ENCODE measurements at places on chromosomes 11 and 22.

- no peak for DNase-seq
These were observed 180.5 kb downstream of the MIAT start for GRCh38 chr22:26837784-26838470.

DNA sequence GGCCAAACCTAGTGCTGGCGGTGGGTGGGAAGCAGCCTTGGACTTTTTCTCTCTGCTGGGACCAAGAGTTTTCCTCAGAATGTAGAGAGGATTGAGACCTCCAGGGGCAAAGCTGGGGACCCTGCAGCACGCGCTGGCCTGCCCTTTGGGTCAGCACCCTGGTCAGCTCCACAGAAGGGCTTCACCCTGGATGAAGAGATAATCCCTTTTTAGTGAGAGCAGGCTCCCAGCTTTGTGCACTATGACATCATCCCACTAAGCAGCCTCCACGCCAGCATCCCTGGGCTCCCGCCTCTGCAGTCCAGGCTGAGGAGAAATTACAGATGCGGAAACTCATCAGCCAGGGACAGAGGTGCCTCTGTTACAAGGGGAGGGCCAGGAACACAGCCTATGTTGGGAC lies 23.5 kb downstream of the DRICH1 start:
- no peak for DNase-seq

GRCh38 chr11:37203006-37203405 lies 605.0 kb upstream of the RAG2 start:
- no peak for DNase-seq

DNA sequence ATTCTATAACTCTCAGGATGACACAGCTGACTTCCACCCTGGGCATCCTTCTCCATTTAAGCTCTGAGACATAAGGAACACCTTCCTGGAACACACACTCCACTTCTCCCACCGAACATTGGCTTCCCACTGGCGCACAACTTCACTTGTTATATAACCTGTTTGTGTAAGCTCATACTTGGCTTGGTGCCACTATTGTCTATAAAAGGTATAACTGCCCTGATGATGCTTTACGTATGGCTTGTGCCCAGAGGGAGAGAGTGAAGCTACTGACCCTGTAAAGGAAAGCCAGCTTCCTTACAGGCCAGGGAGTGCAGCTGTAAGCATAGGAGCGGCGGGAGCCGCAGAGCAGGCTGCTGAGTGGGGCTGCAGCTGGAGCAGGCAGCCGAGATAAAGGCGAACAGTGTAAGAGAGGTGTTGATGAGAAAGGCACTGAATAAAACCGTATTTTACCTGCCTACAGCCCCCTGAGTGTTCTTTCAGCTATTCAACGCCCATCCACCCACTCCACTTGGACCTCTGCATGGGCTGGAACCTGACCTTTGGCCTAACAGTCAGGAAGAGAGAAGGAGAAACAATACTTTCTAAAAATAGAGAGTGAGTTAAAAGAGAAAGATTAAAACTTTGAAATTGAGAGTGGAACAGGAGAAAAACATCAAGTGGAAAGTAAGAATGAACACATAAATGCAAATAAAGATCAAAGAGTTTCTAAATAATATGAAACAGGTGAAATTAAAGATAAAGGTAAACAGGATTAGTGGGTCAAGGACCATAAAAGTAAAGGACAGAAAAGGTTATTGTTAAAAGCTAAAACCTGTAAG lies 252.1 kb upstream of the ARHGAP42 start:
- DNase-seq, result no peak

DNA sequence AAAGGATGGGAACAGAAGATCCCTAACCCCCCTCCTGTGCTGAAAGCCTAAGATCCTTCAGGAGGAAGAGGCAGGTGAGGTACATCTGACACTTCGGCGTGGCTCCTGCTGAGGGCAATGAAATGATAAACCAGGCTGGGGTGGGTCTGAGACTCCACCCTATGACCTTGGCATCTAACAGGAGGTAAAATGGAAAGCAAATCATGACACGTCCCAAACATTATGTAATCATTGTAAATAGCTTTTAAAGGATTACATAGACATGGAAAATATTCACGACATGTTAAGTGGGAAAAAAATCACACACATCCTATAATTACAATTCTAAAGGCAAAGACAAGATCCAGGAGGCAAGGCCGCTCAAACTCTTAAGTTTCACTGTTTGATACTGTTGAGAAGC lies 70.5 kb downstream of the LINC01488 start:
- no peak for DNase-seq

DNA sequence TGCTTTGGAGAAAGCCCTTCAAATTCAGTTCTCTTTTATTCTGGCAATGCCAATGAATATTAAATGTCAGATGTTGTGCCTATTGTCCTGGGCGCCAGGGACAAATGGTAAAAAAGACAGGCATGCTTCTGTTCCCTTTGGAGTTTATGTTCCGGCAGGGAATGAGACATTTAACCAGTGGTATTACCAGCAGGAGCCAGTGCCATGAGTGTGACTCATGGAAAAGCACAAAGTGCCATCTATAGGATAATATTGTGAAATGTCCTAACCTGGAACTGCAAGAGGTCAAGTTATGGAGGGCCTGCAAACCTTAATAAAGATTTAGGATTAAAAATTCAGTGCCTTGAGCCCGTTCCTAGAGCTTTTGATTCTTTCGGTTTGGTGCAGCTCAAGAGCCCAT lies 39.5 kb downstream of the REXO2 start:
- no peak for DNase-seq

DNA sequence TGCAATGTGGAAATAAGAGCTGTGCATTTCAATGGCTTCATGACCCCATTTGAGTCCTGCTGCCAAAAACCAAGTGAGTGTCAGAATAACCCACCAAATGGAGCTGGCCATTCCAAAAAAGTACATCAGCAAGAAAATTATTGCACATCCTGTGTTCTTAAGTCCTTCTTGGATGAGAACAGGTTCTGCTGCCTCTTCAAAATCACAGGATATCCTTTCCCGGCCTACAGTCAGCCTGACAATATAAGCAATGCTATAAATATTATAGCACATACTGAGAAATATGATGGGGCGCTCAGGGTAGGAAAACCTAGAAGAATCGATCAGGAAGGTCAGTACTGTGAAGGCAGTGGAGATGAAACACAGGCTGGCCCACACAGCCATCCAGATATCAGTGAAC lies 3.5 kb downstream of the FZD4 start:
- no peak for DNase-seq

- no peak for DNase-seq
These were observed 47.7 kb downstream of the SYT9 start for GRCh38 chr11:7299393-7299792.

DNA sequence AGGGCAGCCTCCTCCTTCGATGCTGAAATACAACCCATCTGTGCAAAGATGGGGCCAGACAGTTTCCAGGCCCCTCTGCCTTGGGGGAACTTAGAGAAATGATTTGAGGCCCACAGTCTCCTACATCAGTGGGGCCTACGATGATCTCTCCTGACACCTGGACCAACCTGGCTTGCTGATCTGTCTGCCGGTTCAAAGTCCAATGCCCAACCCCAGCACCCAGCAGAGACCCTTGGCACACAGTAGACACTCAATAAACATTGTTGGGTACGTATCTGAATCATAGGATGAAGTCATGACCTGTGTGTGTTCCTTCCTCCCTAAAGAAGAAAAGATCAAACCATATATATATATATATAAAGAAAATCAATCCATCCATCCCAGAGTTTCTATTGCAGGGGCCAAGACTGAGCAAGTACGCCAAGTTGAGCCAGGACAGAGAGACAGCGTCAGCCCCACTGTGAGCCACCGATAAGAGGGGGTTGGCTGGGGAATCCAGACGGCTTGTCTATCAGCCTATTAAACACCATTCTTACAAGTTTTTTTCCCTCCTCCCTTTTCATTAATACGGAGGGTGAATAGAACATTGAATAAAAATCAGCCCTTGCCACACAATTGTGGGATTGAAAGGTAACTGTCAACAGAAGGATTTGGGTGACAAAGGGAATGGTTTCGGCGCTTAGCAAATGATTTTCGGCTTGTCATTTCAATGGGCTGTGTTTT lies 244.1 kb downstream of the MN1 start:
- no peak for DNase-seq

- DNase-seq, result no peak
These were observed 80.7 kb upstream of the MPPED2 start for GRCh38 chr11:30666817-30667216.

DNA sequence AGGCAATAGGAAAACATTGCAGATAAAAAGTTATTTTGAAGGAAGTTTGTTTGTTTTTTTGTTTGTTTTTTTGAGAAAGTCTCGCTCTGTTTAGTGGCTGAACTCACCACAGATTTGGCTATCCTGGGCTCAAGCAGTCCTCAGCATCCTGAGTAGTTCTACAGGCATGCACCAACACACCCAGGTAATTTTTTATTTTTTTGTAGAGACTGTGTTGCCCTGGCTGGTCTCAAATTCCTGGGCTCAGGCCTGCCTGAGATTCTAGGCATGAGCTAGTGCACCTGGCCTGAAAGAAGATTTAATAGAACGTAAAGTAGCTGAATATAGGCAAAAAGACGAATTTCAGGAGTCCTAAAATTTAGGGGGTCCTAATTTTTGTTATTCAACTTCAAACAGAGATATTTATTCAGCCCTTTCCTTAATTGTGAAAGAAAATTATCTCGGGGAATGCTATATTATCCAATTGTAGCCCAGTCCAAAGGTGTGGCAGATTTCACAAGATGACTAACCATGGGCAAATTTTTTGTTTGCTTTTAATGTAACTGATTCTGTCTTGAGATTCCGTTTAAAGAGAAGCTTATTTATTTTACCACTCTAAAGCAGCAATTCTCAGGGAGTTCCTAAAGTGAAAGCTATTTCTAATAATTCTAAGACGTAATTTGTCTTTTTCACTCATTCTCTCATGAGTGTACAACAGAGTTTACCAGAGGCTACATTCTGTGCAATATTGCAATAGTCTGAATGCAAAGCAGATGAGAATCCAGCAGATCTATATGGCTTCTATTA lies 940 bp downstream of the IL18 start:
- no peak for DNase-seq

DNA sequence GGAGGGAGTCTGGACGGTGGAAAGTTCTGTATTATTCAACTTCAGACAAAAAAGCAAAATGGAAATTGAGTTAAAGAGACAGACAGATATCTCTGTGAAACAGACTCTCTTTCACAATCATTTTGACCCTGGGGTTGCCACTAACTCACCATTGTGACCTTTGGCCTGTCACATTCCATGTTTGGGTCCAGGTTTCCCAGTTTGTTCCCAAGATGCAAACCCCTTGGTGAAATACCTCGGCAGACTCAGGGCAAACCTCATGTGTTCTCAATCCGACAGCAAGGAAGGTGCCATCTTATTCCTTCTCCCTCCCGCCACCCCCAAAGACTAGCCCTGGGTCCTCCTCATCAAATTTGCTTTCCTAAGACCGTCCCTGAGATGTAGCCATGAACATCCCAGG lies 41.8 kb downstream of the GALNT18 start:
- no peak for DNase-seq

GRCh38 chr11:32115446-32115845 lies 24.6 kb downstream of the RCN1 start:
- DNase-seq, result no peak

DNA sequence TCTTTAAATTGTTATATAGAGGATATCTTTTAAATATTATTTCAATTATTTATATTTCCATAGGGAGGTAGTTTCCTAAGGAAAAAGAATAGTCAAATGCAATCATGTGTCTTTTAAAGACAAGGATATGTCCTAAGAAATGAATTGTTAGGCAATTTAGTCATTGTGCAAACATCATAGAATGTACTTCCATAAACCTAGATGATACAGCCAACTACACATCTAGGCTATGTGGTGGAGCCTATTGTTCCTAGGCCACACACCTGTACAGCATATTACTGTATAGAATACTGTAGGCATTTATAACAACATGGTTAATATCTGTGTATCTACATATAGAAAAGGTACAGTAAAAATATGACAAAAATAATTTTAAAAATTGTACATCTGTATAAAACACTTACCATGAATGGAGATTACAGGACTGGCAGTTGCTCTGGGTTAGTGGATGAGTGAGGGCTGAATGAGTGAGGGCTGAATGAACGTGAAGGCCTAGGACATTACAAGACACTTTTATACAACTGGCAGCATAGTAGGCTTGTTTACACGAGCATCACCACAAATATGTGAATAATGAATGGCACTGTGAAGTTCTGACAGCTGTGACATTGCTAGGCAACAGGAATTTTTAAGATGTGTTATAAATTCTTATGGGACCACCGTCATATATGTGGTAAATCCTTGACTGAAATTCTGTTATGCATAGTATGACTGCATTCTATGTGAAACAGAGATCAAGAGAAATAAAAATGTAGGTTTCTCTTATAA lies 1879.0 kb upstream of the RAG2 start:
- no peak for DNase-seq

DNA sequence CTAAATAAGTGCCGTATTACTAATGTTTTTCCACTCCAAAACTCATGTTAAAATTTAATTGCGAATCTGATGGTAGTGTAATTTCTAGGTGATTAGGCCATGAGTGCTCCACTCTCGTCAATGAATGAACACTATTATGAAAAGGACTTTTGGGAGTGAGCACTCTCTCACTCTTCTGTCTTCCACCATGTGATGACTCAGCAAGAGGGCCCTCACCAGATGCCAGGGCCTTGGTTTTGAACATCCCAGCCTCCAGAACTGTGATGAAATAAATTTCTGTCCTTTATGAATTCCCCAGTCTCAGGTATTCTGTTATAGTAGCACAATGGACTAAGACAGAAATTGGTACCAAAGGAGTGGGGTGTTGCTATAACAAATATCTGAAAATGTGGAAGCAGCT lies 8.1 kb downstream of the JRKL start:
- DNase-seq, result no peak

DNA sequence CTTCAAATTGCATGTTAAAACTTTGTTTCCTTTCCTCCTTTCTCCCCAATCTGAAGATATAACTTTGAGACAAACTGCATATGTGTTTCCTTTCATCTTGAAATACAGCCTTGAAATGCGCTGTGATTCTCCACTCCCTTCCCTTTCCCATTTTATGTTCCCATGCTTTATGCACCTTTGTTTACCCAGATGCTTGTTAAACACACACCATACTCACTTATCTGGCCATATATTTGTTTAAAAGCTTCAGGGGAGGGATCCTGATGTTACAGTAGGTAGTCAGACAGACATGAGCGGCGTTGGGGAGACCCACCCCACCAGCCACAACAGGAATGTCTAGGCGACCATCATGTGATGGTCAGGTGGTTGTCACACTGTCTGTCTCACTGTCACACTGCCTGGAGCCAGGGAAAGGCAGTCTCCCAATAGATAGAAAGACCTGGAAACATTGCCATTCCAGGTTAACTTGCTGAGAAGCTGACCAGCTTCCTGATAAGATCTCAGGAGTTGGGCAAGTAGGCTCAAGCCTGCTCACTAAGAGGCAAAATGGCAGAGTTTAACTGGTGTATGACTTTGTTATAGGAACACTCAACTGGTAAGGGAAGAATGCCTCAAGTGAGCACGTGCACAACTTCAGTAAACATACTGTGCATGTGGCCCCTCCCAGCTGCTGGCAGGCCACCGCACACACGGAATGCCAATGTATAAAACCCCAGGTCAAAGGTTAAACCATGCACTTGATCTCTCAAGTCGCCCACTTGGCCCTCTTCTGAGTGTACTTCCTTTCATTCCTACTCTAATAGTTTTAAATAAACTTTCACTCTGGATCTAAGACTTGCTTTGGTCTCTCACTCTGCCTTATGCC lies 23.5 kb upstream of the MSANTD2 start:
- no peak for DNase-seq

Data from GM12892 (cell line).